ENCODE measurements at places on chromosomes 4 and X.

DNA sequence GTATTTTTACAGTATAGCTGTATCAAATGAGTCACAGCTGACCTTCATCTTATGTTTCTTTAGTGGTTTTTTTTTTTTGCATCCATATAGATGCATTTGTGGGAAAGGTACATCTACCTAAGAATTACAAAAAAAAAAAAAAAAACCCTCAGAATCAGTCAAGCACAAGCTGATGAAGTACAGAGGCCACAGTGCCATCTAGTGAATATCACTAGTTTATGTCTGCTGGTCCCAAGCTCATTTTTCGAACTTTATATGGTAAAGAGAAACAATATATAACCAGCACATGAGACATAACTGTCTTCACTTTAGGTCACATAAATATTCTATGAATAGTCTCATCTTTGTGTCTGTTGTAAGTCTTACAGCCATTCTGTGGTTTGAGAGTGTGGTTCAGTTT is 220.1 kb downstream of the DLG3 start:
- no peak for DNase-seq
- H3K27me3 ChIP-seq: peaks cover 5% of the 10 kb centered on the region
- no peaks in the 10 kb centered on the region for H3K36me3 ChIP-seq
- no peaks in the 10 kb centered on the region for H3K4me1 ChIP-seq
- no peak overlapping the region for H3K27ac ChIP-seq

GRCh38 chrX:24298191-24298590 is 15.7 kb downstream of the SUPT20HL2 start:
- no peaks in the 10 kb centered on the region for H3K36me3 ChIP-seq
- DNase-seq: no peak
- H3K27ac ChIP-seq: no peak overlapping the region

GRCh38 chr4:111013846-111014245 is 391.0 kb upstream of the PITX2 start:
- H3K4me3 ChIP-seq: no peak overlapping the region
- H3K4me1 ChIP-seq: no peaks in the 10 kb centered on the region
- DNase-seq: no peak
- H3K27me3 ChIP-seq: no peaks in the 10 kb centered on the region
- no peaks in the 10 kb centered on the region for H3K36me3 ChIP-seq

- H3K4me3 ChIP-seq: no peak overlapping the region
- H3K27me3 ChIP-seq: no peaks in the 10 kb centered on the region
- no peak for DNase-seq
- H3K27ac ChIP-seq: no peak overlapping the region
Measured at GRCh38 chr4:48904101-48904500, 2.5 kb downstream of the OCIAD2 start.

DNA sequence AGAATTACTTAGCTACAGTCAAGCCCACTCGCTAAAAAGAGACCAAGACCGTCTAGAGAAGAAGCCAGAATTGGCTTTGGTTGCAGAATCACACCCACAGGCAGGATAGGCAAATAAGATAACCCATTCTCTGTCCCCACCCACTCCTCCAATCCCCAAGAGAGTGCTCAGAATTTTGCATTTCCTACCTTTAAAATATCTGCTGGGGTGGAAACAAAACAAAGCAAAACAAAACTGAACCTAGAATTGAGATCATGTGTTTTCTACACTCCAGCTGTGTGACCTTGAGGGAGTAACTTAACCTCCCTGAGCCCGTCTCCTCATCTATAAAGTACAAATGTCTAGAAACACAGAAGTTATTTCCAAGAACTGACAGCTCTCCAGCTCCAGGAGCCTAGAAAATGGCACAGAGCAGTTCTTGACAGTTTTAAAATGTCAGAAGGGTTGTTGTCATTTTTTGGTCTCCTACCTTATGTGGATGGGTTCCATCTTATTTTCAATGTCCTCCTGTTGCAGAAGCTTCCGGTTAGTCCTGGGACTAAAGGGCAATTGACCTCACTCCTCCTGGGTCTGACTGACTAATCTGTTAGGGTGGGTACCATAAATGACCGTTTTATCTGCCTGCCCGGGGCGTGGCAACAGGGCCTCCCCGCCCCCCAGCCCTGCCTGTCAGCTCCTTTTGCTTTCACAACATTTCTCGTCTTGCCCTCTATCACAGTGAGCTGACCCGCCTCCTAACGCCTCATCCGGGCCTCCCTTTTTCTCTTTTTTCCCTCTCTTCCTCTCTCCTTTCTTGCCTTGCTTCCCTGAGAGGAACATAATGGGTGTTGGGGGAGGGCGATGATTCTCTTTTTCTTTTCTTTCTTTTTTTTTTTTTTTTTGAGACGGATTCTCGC is 114.0 kb downstream of the RBM47 start:
- peaks cover 12% of the 10 kb centered on the region for H3K4me1 ChIP-seq
- H3K27me3 ChIP-seq: peaks cover 3% of the 10 kb centered on the region
- H3K36me3 ChIP-seq: no peaks in the 10 kb centered on the region
- DNase-seq: no peak
- no peak overlapping the region for H3K4me3 ChIP-seq

GRCh38 chr4:38323141-38323641 is 340.8 kb upstream of the KLF3 start:
- H3K27me3 ChIP-seq: no peaks in the 10 kb centered on the region
- DNase-seq: no peak
- H3K27ac ChIP-seq: no peak overlapping the region
- peaks cover 31% of the 10 kb centered on the region for H3K4me1 ChIP-seq

DNA sequence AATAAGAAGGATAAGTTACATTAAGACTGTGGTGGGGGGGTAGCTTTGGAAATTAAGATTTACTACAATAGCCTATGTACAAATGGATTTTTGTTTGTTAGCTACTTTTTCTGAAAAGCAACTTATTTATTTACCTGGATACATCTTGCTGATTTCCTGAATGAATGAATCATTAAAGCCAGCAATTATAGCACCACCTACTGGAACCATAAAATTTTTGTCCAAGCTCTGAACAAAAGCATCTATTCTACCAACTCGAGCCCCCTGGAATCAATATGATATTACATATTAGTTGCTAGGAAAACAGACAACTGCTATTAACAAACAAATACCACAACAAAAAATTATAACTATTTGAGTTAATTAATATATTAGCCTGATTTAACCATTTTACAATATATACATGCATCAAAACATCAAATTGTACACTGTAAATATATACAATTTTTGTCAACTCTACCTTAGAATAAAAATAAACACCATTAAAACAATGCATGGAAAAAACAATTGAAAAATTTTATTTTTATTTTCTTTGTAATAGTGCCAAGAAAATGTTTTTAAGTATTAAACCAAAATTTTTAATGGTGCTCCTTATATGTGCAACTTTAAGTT is 15.3 kb downstream of the SEPSECS start:
- peaks cover 12% of the 10 kb centered on the region for H3K36me3 ChIP-seq
- H3K27ac ChIP-seq: no peak overlapping the region
- no peaks in the 10 kb centered on the region for H3K4me1 ChIP-seq
- no peak for DNase-seq
- H3K27me3 ChIP-seq: no peaks in the 10 kb centered on the region
- no peak overlapping the region for H3K4me3 ChIP-seq

All from activated naive CD8-positive, alpha-beta T cell treated with anti-CD3 and anti-CD28 coated beads, Interleukin-2, amount 10 ng/mL, durations not matched to agents 7 days and 5 days (primary cell).